ENCODE measurements at places on chromosomes 3 and 15.

- DNase-seq, result peak; percentile 91
Measured at GRCh38 chr3:150945226-150946032, 27.1 kb downstream of the CLRN1 start.

- DNase-seq, result peak; percentile 77
Measured at GRCh38 chr15:99409097-99409473, 156.7 kb upstream of the MEF2A start.

DNA sequence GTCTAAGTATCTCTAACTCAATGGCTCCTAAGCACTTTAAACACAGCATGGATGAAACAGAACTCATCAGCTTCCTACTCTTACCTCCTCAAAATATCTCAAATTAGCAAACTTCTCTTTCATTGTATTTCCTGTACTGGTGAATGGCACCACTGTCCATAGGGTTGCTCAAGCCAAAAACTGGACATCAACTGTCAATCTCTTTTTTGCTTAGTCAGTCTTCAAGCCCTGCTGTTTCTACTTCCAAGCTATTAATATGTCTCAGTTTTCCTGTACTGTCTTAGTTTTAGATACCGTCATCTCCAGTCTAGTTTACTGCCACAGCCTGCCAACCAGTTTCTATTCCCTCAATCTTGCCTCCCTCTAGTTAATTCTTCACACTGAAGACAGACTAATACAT lies 48.3 kb upstream of the KPNA4 start:
- no peak for DNase-seq

GRCh38 chr15:82315519-82316246 lies 33.6 kb downstream of the GOLGA6L10 start:
- DNase-seq, result no peak

GRCh38 chr15:68366314-68366713 lies 65.6 kb downstream of the ITGA11 start:
- DNase-seq, result no peak

DNA sequence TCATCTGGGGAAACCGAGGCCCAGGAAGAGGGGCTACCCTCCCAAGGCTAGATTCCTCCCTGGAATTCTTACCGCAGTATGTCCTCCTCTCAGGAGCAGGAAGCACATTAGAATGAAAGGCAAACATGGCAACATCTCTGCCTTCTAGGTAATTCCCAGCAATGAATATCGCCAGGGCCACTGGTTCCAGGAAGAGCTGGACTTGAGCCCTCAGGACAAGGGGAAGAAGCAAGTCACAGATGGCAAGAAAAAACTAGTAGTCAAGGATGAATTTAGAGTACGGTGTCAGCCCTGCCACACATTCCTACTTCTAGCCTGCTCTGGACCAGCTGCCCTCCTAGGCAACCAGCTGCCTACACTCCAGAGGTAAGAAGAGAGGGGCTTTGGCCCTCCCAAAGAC lies 42.9 kb downstream of the MEGF11 start:
- DNase-seq, result no peak

- DNase-seq, result no peak
Measured at GRCh38 chr3:101388706-101389105, 68.3 kb upstream of the IMPG2 start.

DNA sequence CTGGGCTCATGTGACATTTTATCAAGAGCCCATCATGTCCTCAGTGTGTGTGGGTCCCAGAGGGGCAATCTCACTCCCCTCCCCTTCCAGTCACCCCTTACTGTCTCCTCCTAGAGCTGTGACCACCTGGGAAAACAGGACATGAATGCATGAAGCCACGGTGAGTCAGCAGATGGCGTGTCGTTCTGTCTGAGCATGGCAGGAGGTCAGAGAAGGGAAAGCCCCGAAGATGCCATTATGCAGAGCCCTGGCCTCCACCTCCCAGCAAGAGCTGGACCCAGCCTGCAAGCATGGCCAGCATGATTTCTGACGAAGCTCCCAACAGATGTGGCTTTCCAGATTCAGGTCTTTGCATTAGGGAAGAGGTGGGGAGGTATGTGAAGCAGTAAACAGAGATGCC lies 118.5 kb downstream of the TLE3 start:
- peak; percentile 11 for DNase-seq

DNA sequence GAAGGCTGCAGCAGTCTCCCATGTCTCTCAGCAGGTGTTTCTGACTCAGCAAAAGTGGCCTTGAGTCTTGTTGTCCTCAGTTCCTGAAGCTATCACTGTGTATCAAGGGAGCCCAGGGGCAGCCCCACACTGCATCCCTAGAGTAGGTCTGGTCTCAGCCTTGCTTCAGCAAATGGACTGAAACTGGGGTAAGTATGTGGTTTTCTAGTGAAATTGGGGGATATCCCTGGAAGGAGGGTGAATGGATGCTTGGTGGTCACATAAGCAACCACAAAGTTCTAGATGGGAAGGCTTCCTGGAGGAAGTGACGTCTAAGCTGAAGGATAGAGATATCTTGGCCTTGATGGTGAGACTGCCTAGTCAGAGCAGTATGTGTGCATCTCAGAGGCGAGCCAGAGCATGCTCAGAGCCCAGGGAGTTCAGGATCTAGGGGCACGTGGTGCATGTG lies 38.4 kb downstream of the TMEM158 start:
- DNase-seq, result no peak

DNA sequence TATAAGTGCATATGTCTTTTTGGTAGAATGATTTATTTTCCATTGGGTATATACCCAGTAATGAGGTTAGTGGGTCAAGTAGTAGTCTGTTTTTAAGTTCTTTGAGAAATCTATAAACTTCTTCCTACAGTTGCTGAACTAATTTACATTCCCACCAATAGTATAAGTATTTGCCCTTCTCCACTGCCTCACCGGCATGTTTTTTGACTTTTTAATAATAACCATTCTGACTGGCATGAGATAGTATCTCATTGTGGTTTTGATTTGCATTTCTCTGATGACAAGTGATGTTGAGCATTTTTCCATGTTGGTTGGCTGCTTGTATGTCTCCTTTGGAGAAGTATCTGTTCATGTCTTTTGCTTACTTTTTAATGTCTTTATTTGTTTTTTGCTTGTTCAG lies 94.1 kb upstream of the TP63 start:
- no peak for DNase-seq

- no peak for DNase-seq
Measured at GRCh38 chr15:64006642-64007041, 39.6 kb downstream of the DAPK2 start.

DNA sequence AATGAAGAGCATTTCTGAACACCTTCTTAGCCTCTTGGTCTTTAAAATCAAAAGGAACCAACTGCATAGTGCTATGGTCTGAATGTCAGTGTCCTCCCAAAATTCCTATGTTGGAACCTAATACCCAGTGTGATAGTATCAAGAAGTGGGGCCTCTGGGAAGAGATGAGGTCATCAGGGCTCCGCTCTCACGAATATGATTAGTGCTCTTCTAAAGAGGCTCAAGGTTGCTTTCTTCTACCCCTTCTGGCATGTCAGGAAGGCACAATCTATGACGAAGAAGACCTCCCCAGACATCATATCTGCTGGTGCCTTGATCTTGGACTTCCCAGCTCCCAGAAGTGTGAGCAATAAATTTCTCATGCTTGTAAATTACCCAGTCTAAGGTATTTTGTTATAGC lies 209.5 kb downstream of the MAGI1 start:
- no peak for DNase-seq

GRCh38 chr3:127747066-127747465 lies 74.3 kb downstream of the ABTB1 start:
- DNase-seq, result no peak

DNA sequence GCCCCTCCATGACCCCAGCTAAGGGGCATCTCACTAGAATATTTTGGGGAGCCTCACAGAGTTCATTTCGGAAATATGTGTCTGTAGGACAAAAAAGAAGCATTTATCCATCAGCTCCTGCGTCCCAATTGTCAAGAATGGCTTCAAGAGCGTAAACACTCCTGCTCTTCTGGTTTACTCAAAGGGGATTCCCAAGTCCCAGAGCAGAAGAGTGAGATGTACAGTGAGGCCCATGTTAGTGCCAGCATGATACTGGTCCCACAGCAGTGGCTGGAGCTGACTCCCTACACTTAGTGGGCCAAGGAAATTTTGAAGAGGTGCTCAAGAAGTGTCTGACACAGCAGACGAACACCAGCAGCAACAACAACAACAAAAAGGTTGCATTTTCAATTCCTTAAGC lies 34.9 kb upstream of the ARL8B start:
- no peak for DNase-seq

DNA sequence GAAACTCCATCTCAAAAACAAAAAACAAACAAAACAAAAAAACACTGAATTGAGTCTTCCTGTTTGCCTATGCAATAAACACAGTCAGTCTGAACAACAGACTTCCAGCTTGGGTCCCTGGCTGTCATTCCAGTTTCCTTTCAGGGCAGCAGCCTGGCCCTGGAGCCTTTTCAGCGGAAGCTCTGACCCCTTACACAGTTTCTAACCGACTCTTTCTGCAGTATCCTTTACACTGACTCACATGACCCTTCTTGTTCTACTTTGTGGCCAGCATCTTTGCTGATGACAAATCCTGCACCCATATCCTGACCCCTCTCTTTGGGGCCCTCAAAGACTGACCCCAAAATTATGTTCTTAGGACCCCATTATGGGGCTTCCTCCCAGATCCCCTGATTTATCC lies 38.3 kb upstream of the INO80 start:
- peak; percentile 28 for DNase-seq

GRCh38 chr3:179133575-179133974 lies 14.6 kb upstream of the PIK3CA start:
- no peak for DNase-seq

DNA sequence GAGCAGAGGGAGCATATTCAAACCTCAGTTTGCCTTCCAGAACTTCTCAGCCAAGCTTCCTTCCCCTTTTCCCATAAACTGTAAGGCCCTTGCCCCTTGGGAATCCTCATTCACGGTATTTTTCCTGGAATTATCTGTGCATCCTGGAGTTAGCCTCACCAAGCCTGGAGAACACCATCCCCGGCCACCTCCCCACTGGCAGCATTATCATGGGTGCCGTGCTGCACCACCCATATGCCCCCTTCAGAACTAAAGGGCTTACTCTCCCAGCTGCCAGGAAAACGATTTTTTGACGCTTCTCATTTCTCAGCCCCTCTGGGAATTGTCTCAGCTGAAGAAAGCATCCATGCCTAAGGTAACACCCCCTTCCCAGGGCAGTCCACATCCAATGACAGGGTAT lies 20.9 kb upstream of the TBC1D21 start:
- DNase-seq, result no peak

DNA sequence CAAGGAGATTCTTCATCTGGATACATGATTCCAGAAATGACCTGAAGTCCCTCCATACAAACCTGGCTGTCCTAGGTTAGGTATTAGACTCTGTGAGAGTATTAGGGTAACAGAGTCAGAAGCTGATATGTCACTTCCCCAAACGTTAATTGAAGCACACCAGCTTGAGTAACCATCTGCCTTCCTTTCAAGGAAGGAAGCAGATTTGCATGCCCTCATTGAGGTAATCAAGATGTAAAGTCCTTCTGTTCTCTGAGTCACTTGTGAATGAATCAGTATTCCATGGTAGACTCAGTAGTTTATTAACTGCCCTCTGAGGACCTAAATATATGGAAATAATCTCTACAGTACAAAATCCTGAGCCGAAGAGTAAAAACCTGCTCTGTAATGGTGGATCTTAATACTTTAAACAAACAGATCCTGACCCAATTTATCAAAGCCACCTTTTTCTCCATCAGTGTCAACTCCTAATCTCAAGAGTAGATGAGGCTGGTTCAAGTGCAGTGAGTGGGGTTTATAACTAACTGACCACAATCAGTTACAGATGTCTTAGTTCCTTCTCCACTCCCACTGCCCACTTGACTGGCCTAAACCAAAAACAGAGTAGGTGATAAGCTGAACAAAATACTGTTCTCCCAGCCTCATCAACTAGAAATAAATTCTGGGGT lies 246.2 kb upstream of the CHRM5 start:
- peak; percentile 58 for DNase-seq

- no peak for DNase-seq
Measured at GRCh38 chr3:21237638-21238037, 513.4 kb downstream of the ZNF385D start.

GRCh38 chr15:41971089-41971894 lies 1.1 kb downstream of the EHD4 start:
- DNase-seq, result peak; percentile 69

DNA sequence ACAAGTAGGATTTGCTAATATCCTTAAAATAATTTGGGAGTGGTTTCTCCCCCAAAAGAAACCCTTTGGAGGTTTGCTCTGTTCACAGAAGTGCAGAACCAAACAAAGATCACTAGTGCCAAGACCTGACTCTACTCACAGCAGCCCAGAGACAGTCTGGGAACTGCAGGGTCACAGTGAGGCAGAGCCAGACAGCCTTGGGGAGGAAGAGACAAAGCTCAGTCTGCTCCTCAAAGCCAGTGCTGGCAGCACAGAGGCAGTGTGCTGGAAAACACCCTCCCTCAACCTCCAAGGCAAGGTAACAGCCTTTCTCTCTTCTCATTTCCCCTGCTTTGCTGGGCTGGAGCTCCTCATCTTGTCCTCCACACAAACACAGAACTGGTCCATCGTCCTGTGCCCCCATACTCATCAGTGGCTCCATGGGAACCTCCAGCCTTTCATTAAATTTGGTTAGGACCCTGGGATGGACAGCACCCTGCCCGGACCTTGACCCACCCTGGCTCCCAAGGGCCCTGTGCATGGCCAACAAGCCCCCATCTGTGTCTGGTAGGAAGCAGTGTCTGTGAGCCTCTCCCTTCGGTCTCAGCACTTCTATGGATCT lies 12.6 kb downstream of the RAB6B start:
- no peak for DNase-seq

GRCh38 chr15:66030650-66031049 lies 161.4 kb downstream of the RAB11A start:
- no peak for DNase-seq

GRCh38 chr15:90040618-90041017 lies 39.5 kb downstream of the ZNF710 start:
- no peak for DNase-seq

DNA sequence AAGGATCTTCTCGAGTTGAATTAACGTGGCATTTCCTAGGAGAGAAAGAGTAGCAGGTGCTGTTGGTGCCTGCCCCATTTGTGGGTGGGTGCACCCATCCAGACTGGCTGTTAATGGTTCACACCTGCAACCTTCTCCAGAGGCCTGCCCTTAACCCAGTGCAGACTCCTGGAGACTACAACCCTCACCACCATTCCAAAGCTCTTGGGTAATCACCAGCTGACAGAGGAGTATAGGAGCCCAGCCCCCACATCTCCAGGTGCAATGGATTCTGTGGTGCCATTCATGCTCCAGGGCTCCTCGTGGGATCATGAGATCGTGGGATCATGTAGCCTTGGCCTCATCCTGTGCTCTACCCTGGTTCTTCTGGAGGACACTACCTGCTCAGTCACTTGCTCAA lies 60.2 kb downstream of the SEMA5B start:
- no peak for DNase-seq

DNA sequence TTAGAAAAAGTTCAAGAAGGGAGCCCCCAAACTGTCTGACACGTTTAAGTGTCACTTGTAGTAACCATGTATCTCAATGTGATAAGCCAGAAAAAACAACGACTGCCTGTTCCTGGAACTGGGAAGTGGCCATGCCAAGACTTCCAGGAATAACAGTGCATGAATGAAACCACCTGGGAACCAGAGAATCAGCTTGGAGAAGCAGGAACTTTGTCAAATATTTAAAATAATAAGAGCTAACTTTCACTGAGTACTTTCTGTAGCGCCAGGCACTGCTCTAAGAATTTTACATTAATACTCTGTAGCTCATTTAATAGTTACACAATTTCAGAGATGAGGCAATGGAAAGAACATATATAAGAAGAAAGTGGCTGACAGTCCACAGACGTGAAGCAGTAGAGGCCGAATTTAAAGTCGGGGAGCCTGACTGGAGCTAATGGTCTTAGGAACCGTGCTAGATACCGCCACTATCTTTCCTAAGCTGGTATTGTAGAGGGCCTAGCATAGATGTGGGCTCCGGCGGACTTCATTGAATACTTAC lies 876 bp downstream of the PLSCR1 start:
- peak; percentile 48 for DNase-seq
